ENCODE measurements at places on chromosomes 1 and 21.

- DNase-seq, result no peak
These were observed 45.3 kb downstream of the SETD4 start for GRCh38 chr21:36015045-36015444.

DNA sequence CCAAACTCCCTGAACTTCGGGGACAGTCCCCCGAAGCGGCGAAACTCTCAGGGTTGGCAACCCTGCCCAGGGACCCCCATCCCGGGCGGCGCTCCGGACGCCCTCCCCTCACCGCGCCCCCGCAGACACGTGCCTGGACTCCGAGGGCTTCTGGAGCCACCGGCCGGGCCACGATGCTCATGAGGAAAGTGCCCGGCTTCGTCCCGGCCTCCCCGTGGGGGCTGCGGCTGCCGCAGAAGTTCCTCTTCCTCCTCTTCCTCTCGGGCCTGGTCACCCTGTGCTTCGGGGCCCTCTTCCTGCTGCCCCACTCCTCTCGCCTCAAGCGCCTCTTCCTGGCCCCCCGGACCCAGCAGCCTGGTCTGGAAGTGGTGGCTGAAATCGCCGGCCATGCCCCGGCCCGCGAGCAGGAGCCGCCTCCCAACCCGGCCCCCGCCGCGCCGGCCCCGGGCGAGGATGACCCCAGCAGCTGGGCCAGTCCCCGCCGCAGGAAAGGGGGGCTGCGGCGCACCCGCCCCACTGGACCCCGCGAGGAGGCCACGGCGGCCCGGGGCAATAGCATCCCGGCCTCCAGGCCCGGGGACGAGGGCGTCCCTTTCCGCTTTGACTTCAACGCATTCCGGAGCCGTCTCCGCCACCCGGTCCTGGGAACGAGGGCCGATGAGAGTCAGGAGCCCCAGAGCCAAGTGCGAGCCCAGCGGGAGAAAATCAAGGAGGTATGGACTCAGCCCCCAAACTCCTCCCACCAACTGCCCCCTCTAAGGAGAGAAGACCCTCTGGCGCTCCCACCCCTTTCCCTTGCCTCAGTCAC, 1.2 kb downstream of the MAN1C1 start:
- DNase-seq, result no peak

- DNase-seq, result no peak
These were observed 26.1 kb upstream of the FHAD1 start for GRCh38 chr1:15220825-15221431.

GRCh38 chr1:32725615-32725982, 23.0 kb upstream of the SYNC start:
- DNase-seq, result no peak

GRCh38 chr21:43905726-43906455, 40.9 kb downstream of the AGPAT3 start:
- no peak for DNase-seq

GRCh38 chr1:10033359-10033845, 644 bp downstream of the UBE4B start:
- DNase-seq, result no peak

- DNase-seq, result no peak
These were observed 65.5 kb upstream of the PALMD start for GRCh38 chr1:99580451-99580850.

DNA sequence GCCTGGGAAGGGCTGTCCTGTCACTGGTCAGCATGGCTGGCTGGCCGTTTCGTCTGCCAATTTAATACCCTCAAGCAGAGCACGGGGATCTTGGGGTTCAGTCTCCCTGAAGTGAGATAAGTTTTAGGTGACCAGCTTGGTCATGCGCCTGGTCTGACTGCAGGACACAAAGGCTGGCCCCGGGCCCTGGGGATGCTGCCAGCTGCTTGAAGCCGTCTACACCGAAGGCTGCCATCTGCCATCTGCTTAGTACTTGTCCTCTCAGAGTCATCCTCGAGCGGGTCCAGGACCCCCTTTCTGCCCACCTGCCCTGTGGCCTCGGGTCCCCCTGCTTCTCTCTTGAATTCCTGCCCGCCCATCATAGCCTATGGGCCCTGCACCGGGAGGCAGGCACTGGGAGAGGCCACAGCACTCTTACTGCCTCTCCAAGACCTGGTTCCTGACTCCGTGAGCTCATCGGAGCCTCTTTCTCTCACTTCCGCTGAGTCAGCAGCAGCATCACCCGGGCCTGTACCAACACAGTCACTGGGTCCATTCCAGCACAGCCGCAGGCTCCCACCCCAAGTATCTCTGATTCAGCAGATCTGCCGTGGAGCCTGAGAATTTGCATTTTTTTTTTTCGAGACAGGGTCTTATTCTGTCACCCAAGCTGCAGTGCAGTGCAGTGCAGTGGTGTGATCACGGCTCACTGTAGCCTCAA, 7.0 kb downstream of the FBLIM1 start:
- no peak for DNase-seq

GRCh38 chr1:207868251-207868773, 42.6 kb downstream of the CD34 start:
- no peak for DNase-seq

GRCh38 chr1:89962024-89962741, 32.7 kb upstream of the ZNF326 start:
- DNase-seq, result no peak

DNA sequence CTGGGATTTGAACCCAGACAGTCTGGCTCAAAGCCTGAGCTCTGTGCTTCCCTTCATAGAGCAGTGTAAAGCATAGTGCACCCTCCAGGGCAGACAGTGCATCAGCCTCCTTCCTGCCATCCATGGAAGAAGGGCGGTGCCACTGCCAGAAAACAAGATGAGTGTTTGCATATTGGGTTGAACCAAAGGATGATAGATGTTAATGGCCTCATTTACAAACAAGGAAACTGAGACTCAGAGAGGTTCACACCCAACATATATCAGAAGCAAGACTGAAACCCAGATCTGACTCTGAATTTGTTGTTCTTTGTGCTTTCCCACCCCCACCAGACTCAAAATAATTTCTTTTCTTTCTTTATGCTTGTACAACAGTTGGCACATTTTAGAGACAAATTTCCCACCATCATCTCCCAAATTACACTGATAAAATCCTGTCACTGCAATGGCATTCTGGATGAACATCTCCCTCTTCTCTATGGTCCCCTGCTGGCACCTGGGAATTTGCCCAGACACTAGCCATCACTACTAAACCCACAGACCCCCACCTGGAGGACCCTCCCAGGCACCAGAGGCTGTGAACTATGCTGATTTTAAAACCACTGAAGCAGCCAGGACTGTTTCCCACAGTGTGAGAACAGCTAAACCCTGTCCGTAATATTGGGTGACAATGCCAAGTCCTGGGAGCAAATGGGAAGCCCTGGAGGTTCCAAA, 45.4 kb upstream of the MPZL1 start:
- DNase-seq, result no peak

DNA sequence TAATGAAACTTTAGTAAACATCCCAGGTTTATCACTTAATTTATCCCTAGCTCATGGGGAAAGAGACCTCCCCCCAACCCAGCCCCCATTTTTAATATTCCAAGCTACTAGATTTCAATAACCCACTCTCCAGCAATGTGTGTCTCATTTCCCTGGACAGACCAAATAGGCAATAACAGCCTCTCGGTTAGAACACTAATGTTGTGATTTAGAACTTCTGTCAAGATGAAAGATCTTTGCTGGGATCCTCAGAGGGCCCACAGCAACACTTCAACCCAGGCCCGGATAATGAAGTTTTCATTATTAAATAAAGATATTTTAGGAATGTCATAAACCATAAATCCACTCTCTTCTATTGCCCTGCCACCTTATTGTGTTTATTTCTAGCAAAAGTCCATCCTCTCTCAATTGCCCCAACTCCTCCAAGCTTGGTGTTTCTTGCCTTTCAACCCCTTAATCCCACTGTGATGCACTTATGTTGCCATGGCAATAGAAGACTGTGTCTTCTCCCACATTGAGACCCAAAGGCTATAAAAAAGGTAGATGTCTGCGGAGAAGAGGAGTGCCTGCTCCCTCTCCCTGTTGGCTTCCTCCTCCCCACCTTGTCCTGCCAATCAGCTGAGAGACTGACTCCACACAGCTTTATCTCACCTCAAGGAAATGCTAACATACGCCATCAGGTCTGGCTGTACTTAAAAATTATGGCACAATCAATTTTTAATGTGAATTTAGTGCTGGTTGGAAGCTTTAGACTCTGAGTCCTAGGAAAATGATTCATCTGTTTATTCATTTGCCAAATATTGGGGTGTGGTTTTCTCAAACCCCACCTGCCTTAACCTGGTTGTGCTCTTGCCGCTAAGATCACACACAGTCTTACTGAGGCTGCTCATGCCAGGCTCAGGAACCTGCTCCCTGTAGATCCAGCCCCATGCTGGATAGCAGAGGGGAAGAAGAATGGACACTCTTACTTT, 258.3 kb upstream of the CAMK1G start:
- DNase-seq, result no peak

DNA sequence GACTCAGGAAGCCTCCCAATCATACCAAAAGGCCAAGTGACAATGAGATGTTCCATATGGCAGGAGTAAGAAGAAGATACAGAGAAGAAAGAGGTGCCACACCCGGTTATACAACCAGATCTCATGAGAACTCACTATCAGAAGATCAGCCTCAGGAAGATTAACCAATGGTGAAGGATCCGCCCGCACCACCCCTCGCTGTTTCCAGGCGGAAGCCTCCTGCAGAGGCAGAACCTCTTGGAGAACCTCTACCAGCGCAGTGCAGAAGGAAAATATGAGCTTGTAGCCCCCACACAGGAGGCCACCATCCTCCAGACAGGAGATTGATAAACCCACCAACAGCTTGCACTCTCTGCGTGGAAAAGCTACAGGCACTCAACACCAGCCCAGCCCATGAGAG, 245.1 kb downstream of the POTED start:
- no peak for DNase-seq

DNA sequence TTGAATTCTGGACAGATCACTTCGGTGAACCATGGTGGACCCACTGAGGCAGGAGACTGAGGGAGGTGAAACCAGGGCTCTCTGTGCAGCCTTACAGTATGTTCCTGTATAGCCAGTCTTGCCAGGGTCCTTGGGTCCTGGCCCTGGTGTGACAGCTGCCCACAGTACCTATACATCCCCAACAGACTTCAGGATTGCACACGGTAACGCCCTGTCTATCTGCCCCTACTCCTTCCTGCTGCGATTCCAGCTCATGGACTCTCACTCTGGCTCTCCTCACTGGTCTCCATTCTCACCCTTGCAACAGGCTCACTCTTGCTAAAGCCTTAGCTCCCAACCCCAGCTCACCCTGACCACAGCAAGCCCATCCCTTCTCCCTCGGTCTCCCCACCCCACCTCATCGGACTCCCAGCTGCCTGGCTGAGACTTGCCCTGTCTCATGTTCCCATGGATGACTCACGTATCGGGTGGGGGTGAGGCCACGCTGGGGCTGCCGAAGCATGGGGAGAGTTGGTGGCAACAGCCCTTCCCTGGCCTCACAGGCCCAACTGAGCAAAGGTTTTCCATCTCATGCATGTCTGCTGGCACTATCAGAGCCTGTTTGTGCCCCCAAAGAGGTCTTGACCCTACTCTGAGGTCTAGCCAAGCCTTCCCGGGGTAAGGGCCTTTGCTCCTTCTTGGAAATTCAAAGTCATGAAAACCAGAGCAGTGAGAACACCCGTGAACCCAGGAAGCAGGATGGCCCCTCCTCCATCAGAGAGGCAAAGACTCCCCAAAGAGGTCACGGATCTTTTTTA, 7.1 kb downstream of the PHLDA3 start:
- DNase-seq, result peak; percentile 98

DNA sequence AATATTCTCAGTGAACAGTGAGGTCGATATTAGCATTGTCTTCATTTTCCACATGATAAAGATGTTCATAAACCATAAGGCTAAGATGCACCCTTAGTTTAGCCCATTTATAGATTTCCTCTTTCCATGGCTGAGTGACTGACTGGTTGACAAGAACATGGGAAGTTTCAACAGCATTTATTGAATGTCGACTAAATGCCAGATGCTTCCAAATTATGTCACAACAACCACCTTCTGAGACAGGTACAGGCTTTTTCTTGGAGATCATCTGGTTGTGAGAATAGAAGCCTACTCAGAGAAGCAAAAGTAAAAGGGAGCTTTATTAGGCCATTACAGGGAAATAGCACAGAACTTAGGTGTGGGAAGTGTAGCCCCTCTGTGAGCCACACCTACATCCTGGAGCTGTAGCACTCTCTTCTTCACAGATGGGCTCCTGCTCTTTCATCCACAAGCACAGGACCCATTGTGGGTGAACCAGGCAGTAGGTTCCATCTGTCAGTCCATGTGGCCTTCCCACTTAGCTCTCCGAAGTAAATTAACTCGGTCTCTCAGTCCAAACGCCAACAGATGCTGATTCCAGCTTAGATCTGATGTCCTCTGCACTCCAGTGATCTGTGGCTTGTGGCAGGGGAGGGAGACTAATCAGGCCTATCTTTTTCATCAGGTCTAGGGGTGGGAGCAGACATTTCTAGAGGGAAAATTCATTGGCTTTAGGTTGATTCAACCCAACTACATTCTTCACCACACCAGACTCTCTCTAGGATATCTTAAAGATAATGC, 14.3 kb downstream of the ATP2B4 start:
- DNase-seq, result no peak

DNA sequence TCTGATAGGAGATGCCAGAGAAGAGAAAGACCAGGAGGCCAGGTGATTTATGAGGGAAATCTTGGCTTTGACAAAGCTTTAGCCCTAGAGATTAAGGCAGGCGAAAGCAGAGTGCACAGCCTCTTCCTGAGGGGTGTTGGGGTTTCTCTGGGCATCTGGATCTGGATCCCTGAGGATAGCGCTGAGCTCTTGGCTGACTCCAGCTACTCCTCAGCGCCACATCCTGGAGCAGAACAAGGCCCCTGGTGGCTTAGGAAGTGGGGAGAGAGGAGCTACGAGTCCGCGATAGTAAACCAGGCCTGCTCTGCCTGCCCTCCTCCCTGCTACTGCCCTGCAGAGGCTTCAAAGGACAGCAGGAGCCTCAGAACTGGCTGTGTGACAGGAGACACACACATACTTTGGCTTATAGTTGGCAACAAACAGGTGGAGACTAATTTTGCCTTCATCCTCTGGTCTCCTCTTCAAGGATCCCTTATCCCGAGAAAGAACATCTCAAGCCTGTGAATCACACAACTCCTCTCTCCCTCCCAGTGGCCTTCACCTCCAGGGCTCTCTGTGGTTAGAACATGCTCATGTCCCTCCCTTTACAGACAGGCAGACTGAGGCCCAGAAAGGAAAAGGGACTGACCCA, 66.9 kb downstream of the TRABD2B start:
- DNase-seq, result no peak

DNA sequence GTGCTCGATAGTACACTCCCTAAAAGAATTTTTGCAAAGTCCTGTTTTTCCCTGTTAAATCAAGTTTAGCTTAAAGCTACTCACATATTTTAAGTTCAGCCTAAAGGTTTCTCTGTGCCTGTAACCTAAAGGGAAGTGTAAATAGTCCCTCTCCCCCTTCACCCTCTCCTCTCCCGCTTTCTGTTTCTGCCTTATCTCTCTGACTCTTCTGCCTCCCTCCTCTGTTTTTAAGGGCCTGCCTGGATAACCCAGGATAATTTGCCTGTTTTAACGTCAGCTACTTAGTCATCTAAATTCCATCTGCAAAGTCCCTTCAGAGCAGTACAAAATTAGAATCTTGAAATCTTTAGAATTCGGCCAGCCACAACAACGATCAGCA, 92.6 kb downstream of the NID1 start:
- no peak for DNase-seq
